ENCODE measurements at places on chromosomes 5 and 9.

DNA sequence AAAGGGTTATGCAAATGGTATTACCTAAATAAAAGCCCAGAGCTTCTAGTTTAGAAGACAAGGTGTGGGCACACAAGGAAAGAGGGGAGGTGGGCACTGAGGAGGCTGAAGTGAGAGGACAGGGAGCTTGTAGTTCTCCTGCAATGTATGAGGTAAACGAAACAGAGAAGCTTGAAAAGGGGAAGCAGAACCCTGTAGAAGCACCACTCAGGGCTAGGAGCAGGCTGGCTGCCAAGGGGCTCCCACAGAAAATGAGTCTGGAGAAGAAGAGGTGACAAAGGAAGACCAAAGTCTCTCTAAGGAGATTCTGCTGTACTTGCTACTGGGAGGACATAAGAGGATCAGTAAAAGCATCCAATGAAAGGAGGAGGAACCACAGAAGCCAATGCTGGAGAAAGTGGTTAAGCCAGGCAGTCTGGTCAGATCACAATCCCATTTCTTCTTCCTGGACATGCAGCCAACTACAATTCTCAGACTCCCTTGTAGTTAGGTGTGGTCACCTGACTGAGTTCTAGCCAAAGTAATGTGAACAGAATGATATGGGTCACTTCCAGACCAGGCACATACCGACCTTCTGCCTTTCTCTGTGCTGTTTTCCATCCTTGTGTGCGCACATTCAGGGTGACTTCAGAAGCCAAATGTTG lies 174.5 kb upstream of the MAP3K1 start:
- no peak for DNase-seq

DNA sequence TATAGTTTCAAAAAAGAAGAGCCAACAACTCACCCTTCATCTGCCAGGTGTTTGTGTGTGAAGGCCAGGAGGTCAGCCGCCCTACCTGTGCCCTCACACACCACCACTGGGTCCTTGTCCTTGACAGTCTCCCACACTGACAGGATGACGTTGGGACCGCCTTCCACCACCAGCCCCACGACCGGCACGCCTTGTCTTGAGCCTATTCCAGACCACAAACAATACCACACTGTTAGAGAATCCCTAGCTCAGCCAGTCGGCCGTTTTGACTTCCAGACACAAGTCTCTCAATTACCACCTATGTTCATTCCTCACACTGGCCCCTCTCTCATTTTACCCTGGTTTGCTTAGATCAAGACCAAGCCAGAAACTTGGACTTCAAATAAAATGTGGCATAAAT lies 66.1 kb downstream of the TRPM6 start:
- DNase-seq = no peak

DNA sequence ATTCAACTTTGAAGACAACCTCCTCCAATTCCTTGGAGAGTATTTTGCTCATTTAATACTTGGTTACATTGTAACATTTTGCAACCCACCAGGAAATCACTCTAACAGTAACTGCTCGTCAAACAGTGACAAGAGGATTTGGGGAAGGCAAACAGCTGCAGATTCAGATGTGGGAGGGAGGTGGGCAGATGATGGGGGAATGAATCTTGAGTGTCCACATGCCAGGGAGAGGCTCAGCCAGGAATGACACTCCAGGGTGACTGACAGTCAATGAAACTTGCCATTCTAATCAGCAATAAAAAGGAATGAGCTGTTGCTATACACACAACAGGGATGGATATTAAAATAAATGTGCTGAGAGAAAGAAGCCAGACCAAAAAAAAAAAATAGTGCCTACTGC lies 97.7 kb upstream of the ANKRD55 start:
- no peak for DNase-seq

- DNase-seq = no peak
Observed at GRCh38 chr5:139390639-139391569, 1.2 kb upstream of the MZB1 start.

GRCh38 chr9:98129451-98129881 lies 10.4 kb upstream of the TRIM14 start:
- DNase-seq = no peak

- no peak for DNase-seq
Observed at GRCh38 chr5:52776116-52776515, 11.6 kb upstream of the ITGA1 start.

Measured in stimulated activated CD4-positive, alpha-beta T cell treated with anti-CD3 and anti-CD28 coated beads, Interleukin-1b, Interleukin-23, amount 100 ng/mL, for 1 hour (primary cell).